HepG2 (cell line): ENCODE measurements at places on chromosomes 5 and 9. TPM values are rescaled to one million over a fixed set of nuclear protein-coding genes. Genes with fewer than 3 reads are reported as not detected.

GRCh38 chr9:93225417-93225816 lies 41.5 kb downstream of the WNK2 start:
- H3K4me1 ChIP-seq, result peaks cover 22% of the 10 kb centered on the region
- peaks cover 5% of the 10 kb centered on the region for H3K36me3 ChIP-seq

DNA sequence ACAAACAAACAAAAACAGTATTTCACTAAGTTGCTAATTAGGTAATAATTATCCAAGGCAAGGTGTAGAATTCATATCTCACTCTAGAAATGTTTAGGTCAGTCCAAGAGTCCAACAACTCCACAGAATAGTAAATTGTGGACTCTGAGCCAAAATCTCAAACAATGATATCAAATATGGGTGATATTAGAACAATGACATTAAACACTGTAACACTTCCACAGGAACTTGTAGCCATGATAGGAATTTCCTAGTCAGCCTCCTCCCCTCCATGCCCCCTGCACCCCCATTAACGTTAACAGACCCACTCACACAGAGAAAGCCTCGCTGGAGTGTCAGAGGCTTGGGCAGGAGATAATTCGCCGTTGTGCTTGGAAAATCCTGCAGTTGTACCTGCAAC lies 305.0 kb upstream of the PIK3R1 start:
- no peaks in the 10 kb centered on the region for H3K36me3 ChIP-seq
- H3K4me3 ChIP-seq, result no peak overlapping the region
- DNase-seq, result no peak
- peaks cover 13% of the 10 kb centered on the region for H3K4me1 ChIP-seq
- no peaks in the 10 kb centered on the region for H3K27me3 ChIP-seq

Gene MAST4
- 3.7 and 4.4 TPM in 2 replicates for total RNA-seq

Gene CDK9
- 16.8 TPM in 2 replicates for total RNA-seq

DNA sequence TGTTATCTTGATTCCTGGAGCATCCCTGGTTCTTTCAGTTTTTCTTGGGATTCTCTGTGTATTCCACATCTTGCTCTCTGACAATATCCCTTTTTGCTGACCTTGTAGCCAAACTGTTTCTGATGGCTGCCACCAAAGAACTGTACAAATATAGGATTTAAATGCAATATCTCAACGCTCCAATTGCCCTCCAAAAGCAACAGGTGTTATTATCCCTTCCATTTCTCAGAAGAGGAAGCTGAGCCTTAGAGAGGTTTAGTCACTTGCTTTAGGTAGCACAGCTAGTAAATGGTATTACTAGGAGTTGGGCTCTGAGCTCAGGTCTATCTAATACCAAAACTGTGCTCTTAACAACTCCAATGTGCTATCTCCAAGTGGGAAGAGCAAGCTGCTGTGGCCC lies 24.2 kb upstream of the HAND1 start:
- H3K4me3 ChIP-seq, result no peak overlapping the region
- DNase-seq, result no peak
- H3K27me3 ChIP-seq, result peaks cover 15% of the 10 kb centered on the region; the same call in 1 of the 3 replicates
- no peaks in the 10 kb centered on the region for H3K36me3 ChIP-seq
- no peaks in the 10 kb centered on the region for H3K4me1 ChIP-seq
- no peak overlapping the region for H3K27ac ChIP-seq

- peaks cover 59% of the 10 kb centered on the region for H3K4me1 ChIP-seq
- no peaks in the 10 kb centered on the region for H3K27me3 ChIP-seq
- no peak overlapping the region for H3K4me3 ChIP-seq
- no peaks in the 10 kb centered on the region for H3K36me3 ChIP-seq
Measured at GRCh38 chr9:68727636-68728035, 22.6 kb downstream of the PIP5K1B start.

- no peak overlapping the region for H3K27ac ChIP-seq
- no peak for DNase-seq
- no peaks in the 10 kb centered on the region for H3K27me3 ChIP-seq
- no peaks in the 10 kb centered on the region for H3K36me3 ChIP-seq
- no peaks in the 10 kb centered on the region for H3K4me1 ChIP-seq
- no peak overlapping the region for H3K4me3 ChIP-seq
Measured at GRCh38 chr5:163978897-163979296, 473.5 kb downstream of the MAT2B start.

GRCh38 chr5:154506049-154506715 lies 28.2 kb upstream of the HAND1 start:
- H3K4me3 ChIP-seq, result no peak overlapping the region
- H3K27ac ChIP-seq, result no peak overlapping the region
- DNase-seq, result no peak
- H3K4me1 ChIP-seq, result no peaks in the 10 kb centered on the region

Gene ITGA2
- total RNA-seq, result 10.2 and 15.8 TPM in 2 replicates

- H3K27me3 ChIP-seq, result peaks cover 1% of the 10 kb centered on the region
- H3K4me1 ChIP-seq, result no peaks in the 10 kb centered on the region
- no peaks in the 10 kb centered on the region for H3K36me3 ChIP-seq
- no peak overlapping the region for H3K27ac ChIP-seq
- no peak for DNase-seq
Measured at GRCh38 chr5:133396814-133397213, 215.5 kb downstream of the FSTL4 start.

GRCh38 chr5:137847687-137848086 lies 20.0 kb upstream of the MYOT start:
- H3K4me1 ChIP-seq, result no peaks in the 10 kb centered on the region
- DNase-seq, result no peak
- no peaks in the 10 kb centered on the region for H3K27me3 ChIP-seq
- no peaks in the 10 kb centered on the region for H3K36me3 ChIP-seq
- H3K4me3 ChIP-seq, result no peak overlapping the region

DNA sequence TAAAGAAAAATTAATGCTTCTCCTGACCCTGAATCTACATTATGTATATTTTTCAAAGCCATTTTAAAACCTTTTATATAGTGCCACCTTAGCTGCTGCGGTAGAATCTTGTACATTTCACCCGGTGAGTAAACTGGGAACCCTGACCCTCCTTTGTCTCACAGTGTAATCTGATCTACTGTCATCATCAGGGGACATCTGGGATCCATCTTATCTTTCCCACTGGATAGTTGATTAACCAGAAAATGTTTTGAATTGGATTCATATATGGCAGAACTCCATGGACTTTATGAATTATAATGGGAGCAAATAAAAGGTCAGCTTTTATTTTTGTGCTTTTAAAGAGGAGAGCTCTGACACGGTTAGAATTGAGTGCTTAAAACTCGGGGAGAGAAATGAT lies 95.0 kb downstream of the ADAMTSL1 start:
- H3K27me3 ChIP-seq, result no peaks in the 10 kb centered on the region
- no peaks in the 10 kb centered on the region for H3K36me3 ChIP-seq
- DNase-seq, result no peak
- no peak overlapping the region for H3K4me3 ChIP-seq

DNA sequence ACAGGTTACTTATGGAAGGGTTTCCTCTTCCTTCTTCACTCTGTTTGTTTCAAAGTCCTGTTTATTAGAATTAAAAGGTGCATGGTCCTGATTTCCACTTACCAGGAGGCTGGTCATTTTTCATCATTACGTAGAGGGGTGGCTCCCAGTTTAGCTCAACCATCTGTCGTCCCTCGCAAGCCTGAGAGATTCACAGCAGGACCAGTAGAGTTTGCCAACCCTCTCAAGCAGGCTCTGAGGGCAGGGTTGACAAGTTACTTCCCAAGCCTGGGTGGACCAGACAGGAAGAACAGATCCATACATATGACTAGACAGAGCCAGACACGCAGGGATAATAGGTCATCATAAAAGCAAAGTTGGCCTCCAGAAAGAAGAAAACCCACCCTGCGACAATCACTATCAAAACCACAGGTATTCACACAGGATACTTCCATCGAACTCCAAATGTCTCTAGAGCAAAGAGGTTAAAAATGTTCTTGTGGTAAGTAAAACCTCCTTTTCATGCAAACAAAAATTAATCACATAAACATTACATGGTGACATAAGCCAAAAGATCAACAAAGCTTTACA lies 151.9 kb downstream of the ELAVL2 start:
- no peaks in the 10 kb centered on the region for H3K27me3 ChIP-seq
- H3K4me1 ChIP-seq, result no peaks in the 10 kb centered on the region
- DNase-seq, result no peak
- H3K36me3 ChIP-seq, result no peaks in the 10 kb centered on the region

Gene SLC6A7
- total RNA-seq, result not detected in 2 replicates

DNA sequence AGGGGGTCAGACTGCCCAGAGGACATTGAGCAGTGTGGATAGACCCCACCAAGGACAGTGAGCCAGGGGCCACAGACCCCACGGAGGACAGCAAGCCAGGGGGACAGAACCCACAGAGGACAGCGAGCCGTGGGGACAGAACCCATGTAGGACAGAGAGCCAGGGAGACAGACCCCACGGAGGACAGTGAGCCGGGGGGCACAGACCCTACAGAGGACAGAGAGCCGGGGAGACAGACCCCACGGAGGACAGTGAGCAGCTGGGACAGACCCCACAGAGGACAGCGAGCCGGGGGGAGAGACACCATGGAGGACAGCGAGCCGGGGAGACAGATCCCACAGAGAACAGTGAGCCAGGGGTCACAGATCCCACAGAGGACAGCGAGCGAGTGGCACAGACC lies 3.4 kb upstream of the ZDHHC11 start:
- H3K36me3 ChIP-seq, result no peaks in the 10 kb centered on the region
- no peaks in the 10 kb centered on the region; the same call in 1 of the 2 replicates for H3K27me3 ChIP-seq
- no peak overlapping the region for H3K27ac ChIP-seq
- H3K4me1 ChIP-seq, result peaks cover 32% of the 10 kb centered on the region
- H3K4me3 ChIP-seq, result no peak overlapping the region

Gene NIM1K
- total RNA-seq, result 0.21 TPM in 1 of 2 replicates, not detected in the other

DNA sequence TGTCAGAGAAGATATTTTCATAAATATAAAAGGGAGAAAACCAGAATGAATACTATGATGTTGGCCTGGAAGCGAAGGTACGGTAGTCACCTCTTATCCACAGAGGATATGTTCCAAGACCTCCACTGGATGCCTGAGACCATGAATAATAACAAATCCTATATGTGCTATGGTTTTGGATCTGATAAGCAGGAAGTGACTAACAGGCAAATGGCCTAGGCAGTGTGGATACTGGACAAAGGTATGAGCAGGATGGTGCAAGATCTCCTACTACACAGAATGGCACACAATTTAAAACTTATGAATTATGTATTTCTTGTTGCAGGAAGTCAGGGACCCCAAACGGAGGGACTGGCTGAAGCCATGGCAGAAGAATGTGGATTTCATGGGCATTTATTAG lies 48.2 kb downstream of the ADAMTS12 start:
- H3K4me1 ChIP-seq, result no peaks in the 10 kb centered on the region
- H3K36me3 ChIP-seq, result no peaks in the 10 kb centered on the region
- no peak for DNase-seq
- H3K27ac ChIP-seq, result no peak overlapping the region
- no peaks in the 10 kb centered on the region; the same call in 1 of the 2 replicates for H3K27me3 ChIP-seq

Gene MAMDC2
- not detected in 2 replicates for total RNA-seq

DNA sequence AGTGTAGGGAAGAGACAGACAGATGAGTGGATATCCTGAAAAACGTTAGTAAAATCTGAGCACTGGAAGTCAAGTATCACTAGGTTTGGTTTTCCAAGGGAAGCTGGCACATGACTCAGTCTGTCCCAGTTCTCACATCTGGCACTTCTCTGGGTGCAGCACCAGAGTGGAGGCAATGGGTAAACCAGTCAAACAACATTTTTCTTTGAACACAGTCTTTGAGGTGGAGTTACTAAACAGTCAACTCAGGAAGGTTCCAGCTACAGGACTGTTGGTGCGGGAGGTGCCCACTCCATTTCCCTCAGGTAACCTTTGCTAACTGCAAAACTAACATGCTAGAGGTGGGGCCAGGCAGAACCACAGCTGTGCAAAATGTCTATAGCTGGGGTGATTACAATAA lies 301.4 kb upstream of the RFX3 start:
- H3K4me3 ChIP-seq, result no peak overlapping the region
- no peaks in the 10 kb centered on the region for H3K27me3 ChIP-seq
- no peak overlapping the region for H3K27ac ChIP-seq
- H3K36me3 ChIP-seq, result no peaks in the 10 kb centered on the region
- DNase-seq, result no peak
- no peaks in the 10 kb centered on the region for H3K4me1 ChIP-seq

DNA sequence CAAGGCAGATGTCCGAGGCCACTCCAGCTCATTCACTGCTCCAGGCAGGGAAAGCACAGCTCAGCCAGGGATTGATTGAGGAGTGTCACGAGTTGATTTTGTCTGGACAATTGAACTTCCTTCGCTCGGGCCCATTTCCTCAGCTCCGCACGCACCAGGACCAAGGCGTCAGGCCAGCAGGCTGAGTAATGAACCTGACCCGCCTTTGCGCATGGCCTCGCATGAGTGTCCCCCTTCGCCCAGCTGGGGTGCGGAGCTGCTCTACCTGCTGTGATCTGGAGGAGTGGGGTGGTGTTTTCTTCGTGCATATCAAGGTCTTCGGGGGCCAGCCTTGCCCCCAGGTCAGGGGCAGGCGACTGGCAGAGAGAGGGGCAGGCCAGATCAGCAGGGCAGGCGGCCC lies 44.0 kb downstream of the VAV2 start:
- peaks cover 29% of the 10 kb centered on the region; the same call in 2 of the 3 replicates for H3K36me3 ChIP-seq
- H3K27me3 ChIP-seq, result no peaks in the 10 kb centered on the region
- DNase-seq, result no peak
- no peak overlapping the region for H3K27ac ChIP-seq

Gene SPATA31C2
- not detected in 2 replicates for total RNA-seq

Gene IFNA5
- total RNA-seq, result not detected in 2 replicates

GRCh38 chr5:142688281-142688989 lies 2.5 kb upstream of the FGF1 start:
- H3K36me3 ChIP-seq, result no peaks in the 10 kb centered on the region
- no peaks in the 10 kb centered on the region; the same call in 1 of the 2 replicates for H3K27me3 ChIP-seq
- no peak overlapping the region for H3K27ac ChIP-seq
- no peak for DNase-seq

DNA sequence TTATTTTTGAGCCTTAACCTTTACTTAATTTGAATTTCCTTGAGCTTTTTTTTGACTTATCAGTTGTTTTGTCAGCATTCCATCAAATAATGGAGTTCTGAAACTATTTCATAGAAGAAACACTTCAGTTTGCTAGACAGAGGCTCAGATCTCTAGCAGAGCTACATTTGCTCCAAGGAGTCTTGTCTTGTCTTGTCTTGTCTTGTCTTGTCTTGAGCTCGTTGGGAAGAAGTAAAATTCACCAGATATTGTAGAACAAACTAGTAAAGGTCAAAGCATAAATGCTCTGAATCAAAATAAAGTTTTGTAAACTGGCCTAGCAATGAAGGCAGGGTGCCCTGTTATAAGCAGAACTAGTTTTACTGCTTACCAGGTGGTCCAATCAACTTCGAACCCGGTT lies 33.5 kb downstream of the RAB24 start:
- no peaks in the 10 kb centered on the region; the same call in 1 of the 2 replicates for H3K27me3 ChIP-seq
- no peaks in the 10 kb centered on the region for H3K36me3 ChIP-seq
- H3K4me3 ChIP-seq, result no peak overlapping the region

Gene GPR151
- not detected in 2 replicates for total RNA-seq

- peaks cover 17% of the 10 kb centered on the region; the same call in 2 of the 3 replicates for H3K27me3 ChIP-seq
- H3K4me1 ChIP-seq, result peaks cover 16% of the 10 kb centered on the region
- no peak for DNase-seq
- no peak overlapping the region for H3K4me3 ChIP-seq
- H3K27ac ChIP-seq, result no peak overlapping the region
- no peaks in the 10 kb centered on the region for H3K36me3 ChIP-seq
Measured at GRCh38 chr5:136199408-136199807, 6.4 kb upstream of the SMIM32 start.

- H3K27me3 ChIP-seq, result peaks cover 14% of the 10 kb centered on the region; the same call in 1 of the 2 replicates
- no peak overlapping the region for H3K27ac ChIP-seq
- H3K36me3 ChIP-seq, result no peaks in the 10 kb centered on the region
- H3K4me3 ChIP-seq, result no peak overlapping the region
- no peak for DNase-seq
Measured at GRCh38 chr9:135217836-135218235, 130.4 kb downstream of the OLFM1 start.

GRCh38 chr5:155655569-155655968 lies 642.0 kb downstream of the KIF4B start:
- no peak for DNase-seq
- H3K4me3 ChIP-seq, result no peak overlapping the region
- H3K27ac ChIP-seq, result no peak overlapping the region
- no peaks in the 10 kb centered on the region for H3K36me3 ChIP-seq
- H3K27me3 ChIP-seq, result no peaks in the 10 kb centered on the region

GRCh38 chr5:39093352-39093751 lies 19.2 kb upstream of the RICTOR start:
- peaks cover 12% of the 10 kb centered on the region; the same call in 1 of the 2 replicates for H3K4me1 ChIP-seq
- no peaks in the 10 kb centered on the region for H3K27me3 ChIP-seq
